ENCODE measurements at places on chromosomes 2 and 18.

DNA sequence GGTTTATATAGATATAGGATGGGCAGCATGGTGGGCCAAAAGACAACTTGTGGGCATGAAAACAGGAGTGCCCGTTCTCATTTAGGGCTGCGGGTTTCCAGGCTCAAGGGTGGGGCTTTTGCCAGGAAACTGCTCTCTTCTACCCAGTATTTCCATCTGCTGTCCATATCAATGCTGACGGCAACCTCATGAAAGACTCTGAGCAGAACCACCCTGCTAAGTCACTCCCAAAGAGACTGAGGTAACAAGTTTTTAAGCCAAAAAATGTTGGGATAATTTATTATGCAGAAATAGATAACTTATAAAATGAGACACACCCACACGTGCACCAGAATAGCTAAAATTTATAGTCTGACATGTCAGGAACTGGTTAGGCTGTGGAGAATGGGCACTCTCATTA is 36.1 kb upstream of the MPPE1 start:
- DNase-seq, result no peak

DNA sequence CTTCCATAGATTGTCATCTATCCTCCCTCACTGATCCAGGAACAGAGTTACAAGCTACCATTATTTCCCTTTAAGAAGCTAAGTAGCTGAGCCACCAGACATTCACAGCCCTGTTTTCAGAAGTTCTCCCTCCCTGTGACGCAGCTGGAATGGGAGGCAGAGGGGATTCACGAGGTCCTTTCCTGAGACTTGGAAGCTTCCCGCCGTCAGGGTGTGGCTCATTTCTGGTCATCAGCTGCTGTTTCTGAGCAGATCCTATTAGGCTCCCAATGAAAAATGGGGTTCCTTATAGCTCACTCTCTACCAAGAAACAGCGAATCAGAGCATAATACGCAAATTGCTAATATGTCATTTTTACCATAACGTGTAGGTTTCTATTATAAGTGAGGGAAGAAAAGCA is 559.3 kb upstream of the ID2 start:
- DNase-seq, result no peak

DNA sequence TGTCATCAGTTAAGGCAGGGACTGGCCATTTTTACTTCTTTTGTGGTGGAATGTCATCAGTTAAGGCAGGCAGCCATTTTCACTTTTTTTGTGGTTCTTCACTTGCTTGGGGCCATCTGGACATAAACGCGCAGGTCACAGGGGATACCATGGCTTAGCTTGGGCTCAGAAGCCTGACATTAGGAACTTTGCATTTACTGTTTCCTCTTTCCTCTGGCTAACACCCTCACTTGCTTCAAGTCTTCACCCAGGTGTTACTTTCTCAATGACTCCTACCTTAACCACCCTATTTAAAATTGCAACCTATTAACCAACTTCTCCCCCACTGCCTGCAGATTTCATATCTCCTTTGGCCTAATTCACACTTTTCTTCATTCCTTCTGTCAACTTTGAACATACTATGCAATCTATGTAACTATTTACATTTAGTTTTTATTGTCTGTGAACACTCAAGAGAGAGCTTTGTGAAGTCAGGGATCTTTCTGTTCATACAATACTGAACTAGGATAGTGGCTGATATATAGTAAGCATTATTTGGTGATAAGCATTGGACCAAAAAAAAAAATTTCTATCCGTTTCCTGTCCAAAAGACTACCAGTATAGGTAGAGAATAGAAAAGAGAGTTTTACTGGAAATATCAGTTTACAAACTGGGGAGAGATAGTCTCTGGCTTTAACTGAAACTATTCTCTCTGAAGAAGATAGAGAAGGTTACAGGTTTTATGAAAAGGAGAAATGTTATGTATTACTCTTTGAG is 600.1 kb upstream of the ZNF804A start:
- no peak for DNase-seq

DNA sequence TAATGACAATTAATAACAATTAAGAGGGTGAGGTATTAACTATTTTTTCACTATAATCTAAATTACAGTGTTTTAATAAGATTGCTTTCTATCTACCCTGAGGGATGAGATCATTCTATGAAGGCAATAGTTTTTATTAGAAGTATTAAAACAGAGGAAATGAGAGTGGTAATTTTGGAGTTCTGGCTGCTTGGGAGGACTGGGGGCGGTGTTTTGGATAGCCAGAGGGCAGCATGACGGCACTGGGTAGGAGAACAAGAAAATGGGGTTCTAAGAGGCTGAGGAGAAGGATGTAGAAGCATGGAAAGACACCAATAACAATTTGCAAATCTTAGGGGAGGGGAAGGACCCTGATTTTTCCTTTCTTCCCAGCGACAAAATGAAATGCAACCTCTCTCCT is 5.1 kb upstream of the DNAJC5G start:
- no peak for DNase-seq

DNA sequence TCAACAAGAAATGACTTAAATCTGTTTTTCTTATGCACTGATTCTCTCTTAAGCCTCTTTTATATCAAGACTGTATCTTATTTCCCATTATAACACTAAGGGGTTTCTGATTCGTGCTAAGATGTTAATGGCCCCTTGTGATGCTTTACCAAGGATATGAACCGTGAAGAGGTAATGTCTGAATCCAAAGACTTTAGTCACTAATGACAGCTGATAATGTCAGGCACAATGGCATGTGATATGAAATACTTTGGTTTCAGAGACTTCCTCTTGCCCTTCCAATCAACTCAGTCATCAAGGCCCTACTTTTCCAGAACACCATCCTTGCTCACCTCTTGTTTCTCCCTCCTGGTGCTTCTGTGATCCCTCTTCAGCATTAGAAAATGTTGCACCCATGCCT is 262.8 kb downstream of the KCNE4 start:
- DNase-seq, result no peak

DNA sequence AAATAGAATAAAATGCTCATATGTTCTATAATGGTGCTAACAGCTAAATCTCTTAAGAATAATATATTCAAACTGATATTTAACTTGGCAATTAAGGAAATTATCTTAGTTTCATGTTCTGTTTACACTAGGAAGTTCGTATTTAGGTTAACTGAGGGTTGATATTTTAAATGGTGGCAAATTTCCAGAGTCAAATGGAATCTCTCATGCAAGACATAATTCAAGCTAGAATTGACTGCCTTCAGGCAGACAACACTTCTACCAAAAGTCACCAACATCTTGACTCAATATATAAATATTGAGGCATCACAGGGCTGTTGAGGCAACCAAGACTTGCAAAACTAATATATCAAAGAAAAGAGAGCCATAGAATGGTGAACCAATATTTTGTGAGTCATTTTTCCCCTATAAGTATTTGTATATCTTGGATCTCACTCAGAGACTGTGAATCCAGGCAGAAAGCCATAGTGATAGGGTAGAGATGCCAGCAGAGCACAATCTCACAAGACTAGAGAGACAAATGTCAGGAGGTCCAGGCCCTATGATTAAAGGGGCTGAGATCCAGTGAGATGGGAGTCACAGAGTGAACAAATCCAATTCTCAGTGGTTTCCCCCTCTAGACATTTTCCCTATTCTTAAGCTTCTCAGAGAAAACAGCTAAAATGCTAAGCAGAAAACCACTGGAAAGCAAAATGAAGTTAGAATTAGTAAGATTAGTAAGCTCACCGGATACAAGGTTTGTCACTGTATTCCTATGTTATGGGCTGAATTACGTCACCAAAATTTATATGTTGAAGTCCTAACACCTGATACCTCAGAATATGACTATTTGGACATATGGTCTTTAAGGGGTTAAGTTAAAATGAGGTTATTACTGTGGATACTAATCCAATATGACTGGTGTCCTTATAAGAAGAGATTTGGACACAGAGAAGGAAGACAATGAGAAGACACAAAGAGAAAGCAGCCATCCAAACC is 358.2 kb upstream of the UBE2E3 start:
- DNase-seq, result peak; percentile 71

- DNase-seq, result peak; percentile 63
These were observed 86.5 kb downstream of the UXS1 start for GRCh38 chr2:106107509-106108131.

- DNase-seq, result no peak
These were observed 109.8 kb downstream of the STK39 start for GRCh38 chr2:168137510-168138180.
